Astrocyte of the hippocampus (primary cell): ENCODE measurements at places on chromosomes 6 and 20.

DNA sequence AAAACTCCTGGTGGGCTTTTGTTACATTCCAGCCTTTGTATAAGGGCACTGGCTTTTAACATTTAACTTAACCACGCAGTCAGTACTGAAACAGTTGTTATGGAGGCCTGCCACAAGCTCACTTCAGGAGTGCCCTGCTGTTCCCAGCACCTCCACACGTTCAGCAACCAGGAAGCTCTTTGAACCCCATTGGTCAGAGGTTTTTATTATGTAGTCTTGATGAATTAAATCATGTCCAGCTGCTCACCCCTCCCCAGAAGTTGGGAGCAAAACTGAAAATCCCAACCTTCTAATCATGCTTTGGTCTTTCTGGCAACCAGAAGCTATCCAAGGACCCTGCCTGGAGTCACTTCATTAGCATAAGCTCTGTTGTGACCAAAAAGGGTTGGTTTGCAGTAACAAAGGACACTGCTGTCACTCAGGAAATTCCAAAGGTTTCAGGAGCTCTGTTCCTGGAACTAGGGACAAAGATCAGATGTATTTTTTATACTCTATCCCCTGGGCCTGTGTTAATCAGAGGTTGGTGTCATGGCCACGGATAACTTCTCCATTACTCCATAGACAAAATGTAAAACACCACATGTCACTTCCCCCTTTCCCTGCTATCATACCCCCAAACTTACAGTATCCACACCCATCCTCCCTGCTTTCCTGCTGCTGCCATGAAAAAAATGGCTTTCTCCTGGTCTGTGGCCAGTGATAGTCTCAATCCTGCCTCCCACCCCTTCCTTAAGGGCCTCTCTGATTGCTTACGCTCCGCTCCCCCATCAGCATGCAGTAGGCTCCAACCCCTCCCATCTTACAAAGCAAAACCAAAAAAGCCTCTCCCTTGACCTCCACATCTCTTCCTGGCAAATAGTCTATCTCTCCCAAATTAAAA, 3.1 kb downstream of the ARMC12 start:
- DNase-seq: peak; percentile 48

GRCh38 chr6:108800427-108800864, 47.8 kb upstream of the ARMC2 start:
- peak; percentile 37 for DNase-seq

GRCh38 chr20:1537731-1538058, 19.8 kb downstream of the SIRPD start:
- DNase-seq: no peak

DNA sequence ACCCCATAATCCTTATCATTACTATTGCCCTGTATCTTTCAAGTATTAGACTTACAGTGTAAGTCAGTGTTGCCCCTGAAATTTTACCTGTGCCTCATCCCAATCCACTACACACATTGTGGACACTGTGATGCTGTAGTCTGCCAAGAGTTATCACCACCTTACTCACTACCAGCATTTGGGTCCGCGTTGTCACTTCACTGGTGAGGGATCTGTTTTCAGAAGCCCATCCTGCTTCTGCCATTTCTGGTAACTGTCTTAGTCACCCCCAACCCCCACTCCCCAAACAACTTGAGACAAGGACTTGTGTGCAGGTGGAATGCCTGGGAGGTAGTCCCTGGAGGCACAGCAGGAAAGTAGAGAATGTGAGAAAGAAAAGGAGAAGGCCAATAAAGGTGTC, 6.0 kb upstream of the RAB44 start:
- no peak for DNase-seq

- DNase-seq: no peak
Observed at GRCh38 chr20:49870261-49870660, 45.1 kb downstream of the SPATA2 start.

GRCh38 chr6:10411131-10411970, 3.5 kb downstream of the TFAP2A start:
- no peak for DNase-seq

- DNase-seq: no peak
Observed at GRCh38 chr6:72035486-72035885, 149.1 kb downstream of the RIMS1 start.

DNA sequence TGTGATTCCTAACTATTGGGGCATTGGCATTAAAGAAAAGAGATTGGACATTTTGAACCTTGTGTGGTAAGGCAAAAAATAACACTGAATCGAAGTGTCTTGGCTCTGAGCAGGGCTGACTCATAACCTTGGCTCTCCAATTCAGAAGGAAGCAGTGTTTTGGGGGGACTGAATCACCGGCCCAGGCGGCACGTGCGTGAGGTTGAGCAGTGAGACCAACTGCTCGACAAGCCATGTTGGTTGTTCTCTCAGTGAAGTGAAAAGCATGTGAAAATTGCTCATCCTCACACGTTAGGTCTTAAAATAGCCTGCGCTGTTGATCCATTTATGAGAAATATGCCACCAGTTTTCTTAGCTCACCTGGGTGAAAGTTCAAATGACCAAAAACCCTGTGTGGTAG, 137.8 kb upstream of the SPACA1 start:
- DNase-seq: peak; percentile 95

GRCh38 chr20:2358006-2358405, 22.7 kb upstream of the TGM6 start:
- no peak for DNase-seq

DNA sequence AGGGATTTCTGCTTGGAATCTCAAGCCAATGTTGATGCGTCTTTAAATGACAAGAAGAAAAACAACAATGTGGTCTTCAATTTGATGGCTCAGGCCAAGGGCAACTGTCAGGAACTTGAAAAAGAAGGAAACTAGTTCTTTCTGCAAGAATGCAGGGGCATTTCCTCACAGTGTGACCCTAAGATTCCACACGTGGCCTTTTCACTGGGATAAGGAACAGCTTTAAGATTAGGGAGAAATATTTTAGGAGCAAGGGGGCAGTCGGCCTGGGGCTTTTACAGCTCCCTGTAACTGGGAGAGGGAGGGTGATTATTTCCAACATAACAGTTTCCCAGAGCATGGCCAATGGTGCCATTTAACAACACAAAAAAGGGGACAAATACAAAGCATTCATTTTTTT, 39.4 kb upstream of the MRPS10 start:
- no peak for DNase-seq

DNA sequence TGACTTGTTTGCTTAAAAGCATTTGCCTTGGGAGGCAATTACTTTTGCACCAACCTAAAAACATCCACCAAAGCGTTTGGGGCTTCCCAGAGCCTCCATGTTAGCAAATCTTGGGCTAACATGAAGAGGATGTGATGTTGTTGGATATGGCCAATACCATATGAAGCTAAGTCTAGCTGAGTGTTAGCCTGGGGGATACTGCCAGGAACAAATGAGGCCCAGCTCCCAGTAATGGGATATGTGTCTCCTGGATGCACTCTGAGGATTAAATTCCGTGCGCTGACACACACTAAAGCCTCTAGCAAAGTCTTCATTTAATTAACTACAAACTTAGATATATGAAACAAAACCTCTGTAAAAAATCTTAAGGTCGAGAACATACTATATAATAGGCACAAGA, 35.3 kb upstream of the HBS1L start:
- no peak for DNase-seq

DNA sequence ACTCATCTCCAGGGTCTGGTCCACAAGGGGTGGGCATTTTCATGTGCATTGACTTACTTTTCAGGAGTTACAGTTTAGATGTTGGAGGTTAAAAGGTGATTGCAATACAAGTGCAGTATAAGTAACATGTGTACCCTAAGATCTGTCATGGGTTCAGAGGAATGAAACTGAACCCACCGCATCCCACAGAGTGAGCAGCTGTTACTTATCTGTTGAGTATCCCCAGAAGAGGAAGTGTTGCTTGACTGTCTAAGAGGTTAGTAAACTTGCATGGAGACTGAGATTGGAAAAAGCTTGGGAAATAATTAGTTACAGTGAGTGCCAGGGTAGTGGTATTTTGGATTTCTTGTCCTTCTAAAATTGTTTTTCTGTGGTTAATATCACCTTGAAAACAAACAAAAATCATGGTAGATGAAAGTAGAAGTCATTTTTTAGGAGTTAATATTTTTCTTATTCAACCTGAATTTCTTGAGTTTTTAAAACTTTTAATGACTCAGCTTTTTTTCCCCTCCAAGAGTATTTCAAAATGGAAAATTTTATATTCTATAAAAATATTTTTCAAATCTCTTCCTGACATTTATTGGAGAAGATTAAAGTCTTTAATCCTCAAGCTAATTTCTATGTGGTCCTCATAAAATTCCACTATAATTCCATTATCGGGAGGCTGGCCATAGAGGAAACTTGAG, 306.1 kb downstream of the ZNF217 start:
- DNase-seq: no peak

GRCh38 chr20:60258255-60258863, 300.1 kb downstream of the CDH26 start:
- DNase-seq: no peak

GRCh38 chr6:170305805-170306323, 694 bp upstream of the FAM120B start:
- DNase-seq: no peak

DNA sequence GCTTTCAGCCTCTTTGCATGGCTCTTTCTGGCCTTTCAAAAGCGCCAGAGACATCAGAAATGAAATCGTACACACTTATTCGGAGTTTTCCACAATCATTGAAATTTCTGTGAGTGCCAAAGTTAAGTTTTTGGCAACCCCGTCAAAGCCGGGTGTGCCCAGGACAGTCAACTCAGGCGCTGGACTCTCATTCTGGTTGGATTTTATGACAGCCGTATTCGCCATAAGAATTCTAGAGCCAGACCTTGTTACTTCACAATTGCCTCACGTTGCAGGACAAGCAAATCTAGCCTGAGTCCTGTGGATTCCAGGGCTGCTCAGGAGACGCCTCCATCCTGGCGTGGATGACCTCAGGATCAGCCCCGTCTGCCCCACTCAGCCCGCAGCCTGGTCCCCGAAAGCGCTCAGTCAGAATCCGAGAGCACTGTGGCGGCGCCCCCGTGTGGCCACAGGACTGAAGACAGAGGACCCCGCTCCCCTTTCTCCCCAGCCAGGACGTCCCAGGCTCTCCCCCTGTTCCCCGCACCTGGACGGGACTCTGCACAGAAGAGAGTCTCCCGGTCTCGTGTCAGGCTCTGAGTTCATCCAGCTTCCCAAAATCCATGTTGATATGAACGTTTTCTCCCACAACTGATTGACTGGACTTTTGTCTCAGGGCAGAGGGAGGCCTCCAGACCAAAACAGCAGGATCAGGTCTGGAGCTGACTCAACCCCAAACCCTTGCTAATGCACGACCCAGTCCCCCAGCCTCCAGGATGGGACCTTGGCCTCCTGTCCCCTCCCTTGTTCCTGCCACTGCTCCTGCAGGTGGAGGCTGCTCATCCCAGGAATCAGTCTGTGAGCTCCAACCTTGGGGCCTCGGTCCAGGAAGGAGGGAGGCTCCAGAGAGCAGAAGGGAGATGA, 38.2 kb downstream of the MICA start:
- DNase-seq: peak; percentile 81

DNA sequence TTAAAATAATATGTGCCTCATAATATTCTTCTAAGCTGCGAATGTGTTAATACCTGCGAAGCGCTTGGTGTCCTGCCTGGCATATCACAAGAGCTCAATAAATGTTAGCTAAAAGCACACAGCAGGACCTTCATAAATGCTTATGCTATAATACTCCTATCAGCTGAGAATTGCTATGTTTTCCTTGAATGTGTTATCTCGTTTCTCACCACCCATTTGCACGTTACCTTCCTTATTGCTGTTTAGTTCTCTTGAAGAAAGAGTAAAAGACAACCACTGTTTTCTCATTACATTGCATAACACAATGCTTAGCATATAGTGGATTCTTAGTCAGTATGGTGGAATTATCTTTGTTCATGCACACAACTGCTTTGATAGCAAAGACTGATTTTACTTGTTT, 76.6 kb downstream of the EDN1 start:
- no peak for DNase-seq

DNA sequence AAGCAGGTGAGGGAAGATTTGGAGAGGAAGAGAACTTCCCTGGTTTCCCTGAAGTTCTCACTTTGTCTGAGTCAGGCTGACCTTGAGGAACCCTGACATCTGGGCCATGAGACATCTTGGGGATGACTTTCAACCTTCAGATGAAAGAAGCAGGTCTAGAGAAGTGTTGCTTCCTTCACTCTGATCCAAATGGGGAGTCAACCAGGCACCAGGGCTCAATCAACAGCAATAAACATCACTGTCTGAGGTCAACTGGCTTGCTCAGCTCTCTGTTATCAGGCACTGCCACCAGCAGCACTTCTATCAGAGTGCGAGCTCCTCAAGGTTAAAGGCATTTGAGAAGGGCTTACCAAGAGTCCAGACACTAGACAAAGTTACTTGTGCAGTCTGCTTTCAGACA, 6.3 kb downstream of the ACOT8 start:
- DNase-seq: no peak

- no peak for DNase-seq
Observed at GRCh38 chr6:157401734-157402338, 20.8 kb downstream of the ZDHHC14 start.

- DNase-seq: peak; percentile 64
Observed at GRCh38 chr6:37160922-37161778, 8.8 kb upstream of the PIM1 start.
